NCI-H510A (cell line): ENCODE measurements at places on chromosomes 2 and 18.

DNA sequence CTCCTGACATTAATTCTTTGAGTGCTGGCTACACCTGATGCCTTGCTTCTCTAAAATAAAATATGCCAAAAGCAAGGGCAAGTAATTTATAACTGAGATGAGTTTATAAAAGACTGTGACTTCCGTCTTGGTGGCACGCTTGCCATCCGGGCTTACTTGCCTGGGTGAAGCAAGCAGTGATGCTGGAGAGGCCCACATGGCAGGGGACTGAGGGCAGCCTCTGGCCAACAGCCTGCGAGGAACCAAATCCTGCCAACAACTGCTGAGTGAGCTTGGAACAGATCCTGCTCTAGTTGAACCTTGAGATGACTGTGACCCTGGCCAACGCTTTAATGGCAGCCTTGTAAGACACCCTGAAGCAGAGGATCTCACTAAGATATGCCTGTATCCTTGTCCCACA is 96.1 kb upstream of the CAPN13 start:
- DNase-seq = no peak

- no peak for DNase-seq
These were observed 39.5 kb downstream of the STON1 start for GRCh38 chr2:48569433-48569832.

GRCh38 chr2:30223413-30223874 is 7.9 kb upstream of the LBH start:
- DNase-seq = no peak

GRCh38 chr18:39799006-39799405 is 2156.0 kb upstream of the PIK3C3 start:
- no peak for DNase-seq

DNA sequence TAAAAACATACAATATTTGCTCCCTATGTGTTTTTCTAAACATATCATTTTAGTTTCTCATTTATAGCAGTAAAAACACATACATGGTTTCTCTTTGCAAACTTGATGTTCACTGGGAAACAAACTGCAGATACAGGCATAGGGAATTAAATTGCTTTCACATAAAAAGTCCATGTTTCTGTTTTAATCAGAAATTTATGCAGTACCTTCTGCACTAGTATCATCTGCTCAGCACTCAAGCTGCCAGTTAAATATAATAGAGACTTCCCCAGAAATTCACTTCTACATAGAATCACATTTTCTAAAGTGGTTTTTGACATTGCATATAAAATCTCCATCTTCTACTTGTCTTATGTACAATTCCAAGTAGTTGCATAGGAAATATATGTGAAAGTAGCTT is 1107.3 kb upstream of the NRXN1 start:
- no peak for DNase-seq

- DNase-seq = no peak
These were observed 428.3 kb downstream of the NCKAP5 start for GRCh38 chr2:133139847-133140533.

DNA sequence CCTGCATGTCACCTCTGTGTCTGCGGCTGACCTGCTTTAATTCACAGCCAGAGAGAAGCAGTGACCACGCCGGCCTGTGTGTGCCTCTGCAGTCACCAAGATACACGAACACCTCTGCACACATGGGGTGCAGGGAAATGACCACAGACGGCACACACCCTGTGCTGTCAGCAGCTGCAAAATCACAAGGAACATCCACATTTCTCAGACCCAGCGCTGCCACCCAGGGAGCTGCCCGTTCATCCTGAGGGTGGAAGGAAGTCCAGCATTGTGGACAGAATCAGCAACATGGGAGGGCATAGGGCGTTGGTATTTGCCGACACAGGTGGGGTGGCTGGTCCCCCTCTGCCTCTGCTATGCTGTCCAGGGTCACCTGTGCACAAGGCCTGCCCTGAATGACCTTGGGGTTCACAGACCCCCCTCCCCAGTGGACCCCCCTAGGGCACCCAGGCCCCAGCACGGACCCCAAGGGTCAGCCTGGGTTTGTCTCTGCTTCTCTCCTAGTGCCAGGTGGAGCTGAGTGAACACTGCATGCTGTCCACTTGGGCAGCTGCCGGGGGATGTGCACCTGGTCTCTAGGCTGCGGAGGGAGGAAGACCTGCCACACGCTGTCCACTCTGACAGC is 107.4 kb downstream of the PXDN start:
- DNase-seq = no peak

- DNase-seq = no peak
These were observed 52.5 kb downstream of the KCNF1 start for GRCh38 chr2:10964052-10964790.

GRCh38 chr18:58943896-58944295 is 79.2 kb downstream of the ZNF532 start:
- DNase-seq = no peak

- no peak for DNase-seq
These were observed 71.6 kb downstream of the SDC1 start for GRCh38 chr2:20153131-20153851.

DNA sequence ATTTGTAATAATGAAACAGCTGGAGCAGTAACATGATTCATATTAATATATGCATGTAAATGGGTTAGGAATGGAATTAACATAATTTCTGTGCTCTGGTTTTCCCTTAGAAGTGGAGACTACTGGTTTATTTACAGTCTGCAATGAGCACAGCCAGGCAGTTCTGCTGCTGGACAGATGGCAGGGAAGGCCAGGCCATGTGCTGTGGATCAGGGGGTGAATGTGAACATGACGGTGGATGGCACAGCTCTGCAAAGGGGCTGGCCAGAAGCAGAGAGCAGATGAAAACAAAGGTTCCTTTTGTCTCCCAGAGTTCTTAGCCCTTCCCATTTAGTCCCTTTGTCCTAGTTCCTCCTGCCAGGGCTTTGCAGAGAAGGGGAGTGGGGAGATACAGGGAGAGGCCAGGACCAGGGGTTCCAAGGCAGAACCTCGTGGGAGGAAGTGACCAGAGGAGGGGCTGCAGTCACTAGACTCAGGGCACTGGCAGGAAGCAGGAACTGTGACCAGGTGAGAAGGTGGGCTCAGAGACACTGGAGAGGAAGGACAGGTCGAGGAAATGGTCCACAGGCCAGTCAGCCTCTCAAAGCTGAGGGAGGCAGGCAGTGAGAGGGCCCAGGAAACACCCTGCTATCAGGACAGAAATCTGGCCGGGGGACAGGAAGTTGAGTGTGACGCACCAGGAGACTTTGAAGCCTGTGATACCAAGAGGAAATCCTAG is 112.9 kb upstream of the ATP8B1 start:
- DNase-seq = peak; percentile 21

- DNase-seq = no peak
These were observed 92.1 kb upstream of the HS6ST1 start for GRCh38 chr2:128410758-128411215.

DNA sequence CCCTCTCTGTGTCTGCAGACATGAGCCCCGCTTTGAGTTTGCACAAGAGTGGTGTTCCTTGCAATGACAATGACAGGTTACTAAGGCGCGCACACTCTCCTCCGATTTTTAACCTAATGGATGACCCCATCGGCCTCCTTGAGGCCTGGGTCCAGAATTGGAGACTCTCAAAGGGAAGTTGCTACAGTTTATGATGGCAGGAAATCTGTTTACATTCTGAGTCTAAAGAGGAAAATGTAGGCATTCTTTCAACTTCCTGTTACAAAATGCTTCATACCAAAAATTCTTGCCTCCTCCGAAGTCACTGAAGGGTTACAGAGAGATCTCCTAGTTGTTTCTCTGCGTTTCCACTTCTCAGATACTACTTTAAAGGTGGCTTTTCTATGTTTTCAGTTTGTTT is 225.3 kb upstream of the AGAP1 start:
- DNase-seq = no peak

- DNase-seq = no peak
These were observed 39.5 kb downstream of the ARL4C start for GRCh38 chr2:234457421-234457820.

DNA sequence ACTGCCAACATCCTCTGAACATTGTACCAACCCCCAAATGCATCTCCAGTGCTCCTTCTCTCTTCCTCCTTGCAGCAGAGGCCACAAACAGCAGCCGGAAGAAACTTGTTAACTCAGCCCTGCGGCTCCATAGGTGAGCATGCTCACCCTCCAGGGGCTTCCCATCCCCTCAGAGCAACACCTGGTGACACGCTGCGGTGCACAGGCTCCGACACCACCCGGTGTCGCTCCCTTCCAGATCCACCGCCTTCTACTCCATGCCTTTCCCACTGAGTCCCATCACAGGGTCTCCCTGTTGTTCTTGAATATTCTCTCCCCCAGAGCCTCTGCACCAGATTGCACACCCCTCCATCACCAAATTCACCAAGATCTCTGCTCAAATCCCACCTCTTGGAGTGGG is 171.5 kb upstream of the FHL2 start:
- DNase-seq = no peak

GRCh38 chr2:67476809-67477790 is 80.0 kb downstream of the ETAA1 start:
- no peak for DNase-seq

DNA sequence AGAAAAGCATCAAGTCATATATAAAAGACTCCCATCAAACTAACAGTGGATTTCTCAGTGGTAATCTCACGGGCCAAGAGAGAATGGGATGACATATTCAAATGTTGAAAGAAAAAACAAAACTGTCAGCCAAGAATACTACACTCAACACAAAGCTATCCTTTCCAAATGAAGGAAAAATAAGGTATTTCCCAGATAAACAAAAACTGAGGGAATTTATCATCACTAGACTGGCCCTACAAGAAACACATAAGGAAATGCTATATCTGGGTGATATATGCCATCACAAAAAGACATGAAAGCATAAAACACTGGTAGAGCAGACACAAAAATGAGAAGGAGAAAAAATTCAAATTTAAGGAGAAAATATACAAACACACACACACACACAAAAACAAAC is 118.6 kb downstream of the ACVR1 start:
- no peak for DNase-seq
